ENCODE measurements at places on chromosomes 6 and 20.

DNA sequence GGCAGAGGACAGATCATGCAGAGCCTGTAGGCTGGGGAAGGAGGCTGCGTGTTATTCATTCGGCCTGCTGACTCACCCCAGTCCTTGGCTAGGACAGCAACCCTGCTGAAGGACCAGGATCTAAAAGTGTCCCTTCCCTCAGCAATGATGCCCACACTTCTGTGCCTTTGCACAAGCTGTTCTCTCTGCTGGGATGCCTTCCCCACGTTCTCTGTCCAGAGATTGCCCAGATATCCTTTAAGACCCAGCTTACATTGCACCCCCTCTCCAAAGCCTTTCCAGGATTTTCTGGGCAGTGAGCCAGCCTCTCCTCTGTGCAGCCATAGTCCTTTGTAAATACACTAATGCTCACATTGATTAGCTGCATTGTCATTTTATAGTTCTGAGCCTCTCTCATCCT, 99.3 kb upstream of the CHD6 start:
- DNase-seq = no peak

- DNase-seq = peak; percentile 95
Measured at GRCh38 chr20:31822421-31823330, 3.5 kb downstream of the MYLK2 start.

- DNase-seq = no peak
Measured at GRCh38 chr6:98716341-98716740, 118.0 kb upstream of the POU3F2 start.

DNA sequence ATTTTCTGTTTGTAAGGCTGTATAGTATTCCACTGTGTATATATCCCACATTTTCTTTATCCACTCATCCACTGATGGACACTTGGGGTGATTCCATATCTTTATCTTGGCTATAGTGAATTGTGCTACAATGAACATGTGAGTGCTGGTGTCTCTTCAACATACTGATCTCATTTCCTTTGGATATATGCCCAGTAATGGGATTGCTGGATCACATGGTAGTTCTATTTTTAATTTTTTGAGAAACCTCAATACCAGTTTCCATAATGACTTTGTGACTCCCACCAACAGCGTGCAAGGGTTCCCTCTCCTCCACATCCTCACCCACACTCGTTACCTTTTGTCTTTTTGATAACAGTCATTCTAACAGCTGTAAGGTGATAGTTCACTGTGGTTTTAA, 166.0 kb downstream of the ARHGAP18 start:
- no peak for DNase-seq

DNA sequence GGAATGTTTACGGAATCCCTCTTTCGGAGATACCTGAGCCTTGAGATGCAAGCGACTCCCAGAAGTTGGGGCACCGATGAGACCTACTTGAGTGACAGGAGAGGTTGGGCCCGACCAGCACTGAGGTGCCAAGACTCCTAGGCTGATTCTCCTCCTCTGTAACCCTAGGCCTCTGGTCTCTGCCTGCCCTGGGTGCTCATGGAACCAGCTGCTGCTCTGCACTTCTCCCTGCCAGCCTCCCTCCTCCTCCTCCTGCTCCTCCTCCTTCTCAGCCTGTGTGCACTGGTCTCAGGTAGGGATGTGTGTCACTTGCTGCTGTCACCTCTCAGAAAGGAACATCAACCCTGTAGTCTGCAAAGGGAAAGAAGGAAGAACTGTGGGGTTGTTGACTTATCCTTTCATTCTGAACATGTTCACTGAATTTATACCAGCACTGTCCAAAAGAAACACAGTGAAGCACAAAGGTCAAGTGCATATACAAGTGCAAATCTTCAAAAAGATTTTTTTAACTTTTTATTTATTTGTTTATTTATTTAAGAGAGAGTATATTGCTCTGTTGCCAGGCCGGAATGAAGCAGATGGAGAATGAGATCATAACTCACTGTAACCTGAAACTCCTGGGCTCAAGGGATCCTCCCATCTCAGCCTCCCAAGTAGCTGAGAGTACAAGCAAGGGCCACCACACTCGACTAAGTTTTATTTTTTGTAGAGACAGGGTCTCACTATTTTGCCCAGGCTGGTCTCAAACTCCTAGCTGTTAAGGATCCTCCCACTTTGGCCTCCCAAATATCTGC, 913 bp downstream of the BTN2A2 start:
- peak; percentile 61 for DNase-seq

DNA sequence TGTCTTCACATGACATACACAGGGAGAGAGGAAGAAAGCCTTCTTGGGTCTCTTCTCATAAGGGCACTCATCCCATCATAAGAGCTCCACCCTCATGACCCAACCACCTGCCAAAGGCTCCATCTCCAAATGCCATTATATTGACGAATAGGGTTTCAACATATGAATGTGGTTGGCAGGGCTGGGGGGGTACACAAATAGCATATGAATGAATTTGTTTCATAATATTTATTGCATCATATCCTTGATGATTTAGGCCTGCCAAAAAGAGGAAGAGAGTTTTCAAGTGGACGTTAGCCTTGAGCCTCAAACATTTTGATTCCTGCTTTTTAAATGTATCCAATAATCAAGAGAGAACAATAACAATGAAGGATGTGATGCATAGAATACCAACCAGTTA, 26.2 kb upstream of the OPRM1 start:
- no peak for DNase-seq

DNA sequence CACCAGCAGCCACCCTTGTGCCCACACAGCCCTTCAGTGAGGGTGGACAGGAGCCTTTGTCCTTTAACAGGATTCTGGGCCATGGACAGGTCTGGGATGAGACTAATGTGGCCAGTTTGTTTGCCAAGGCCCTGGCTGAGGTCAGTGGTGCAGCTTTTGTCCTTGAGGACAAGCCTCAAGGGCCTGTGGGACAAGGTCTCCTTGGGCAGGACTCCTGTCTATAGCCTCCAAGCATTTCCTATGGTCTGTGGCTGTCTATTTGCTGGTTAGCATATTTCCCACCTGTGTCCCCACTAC, 44.1 kb downstream of the SUN5 start:
- DNase-seq = no peak

DNA sequence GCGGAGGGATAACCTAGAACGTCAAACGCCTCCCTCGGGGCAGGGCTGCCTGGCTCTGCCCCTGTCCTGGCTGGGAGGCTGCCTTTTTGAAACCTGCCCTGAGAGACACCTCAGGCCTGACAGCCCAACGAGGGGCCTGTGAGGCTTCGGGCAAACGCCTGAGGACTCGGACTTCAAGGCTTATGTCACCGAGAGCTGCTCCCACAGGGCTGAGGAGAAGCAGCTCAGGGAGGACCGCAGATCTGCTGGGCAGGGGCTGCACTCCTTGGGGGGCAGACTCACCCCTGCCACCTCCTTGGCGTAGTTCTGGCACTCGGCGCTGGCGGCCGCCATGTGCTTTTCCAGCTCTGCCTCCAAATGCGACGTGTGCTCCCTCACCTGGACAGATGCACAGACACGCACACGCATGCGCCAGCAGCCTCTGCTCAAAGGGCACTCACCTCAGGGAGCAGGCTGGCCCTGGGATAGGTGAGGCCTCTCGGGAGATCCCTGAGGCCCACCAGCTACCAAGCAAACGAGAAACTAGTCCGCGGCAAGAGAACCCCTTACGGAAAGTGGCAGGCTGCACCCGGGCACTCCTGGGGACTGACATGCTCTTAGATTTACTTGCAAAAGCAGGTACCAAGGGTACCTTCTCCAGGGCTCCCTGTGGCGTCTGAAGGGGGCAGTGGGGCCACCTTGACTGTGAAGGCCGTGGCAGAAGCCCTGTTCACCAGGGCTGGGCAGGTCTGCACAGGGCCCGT, 49.6 kb downstream of the DSTN start:
- peak; percentile 38 for DNase-seq

- no peak for DNase-seq
Measured at GRCh38 chr6:138963531-138963930, 24.5 kb downstream of the REPS1 start.

DNA sequence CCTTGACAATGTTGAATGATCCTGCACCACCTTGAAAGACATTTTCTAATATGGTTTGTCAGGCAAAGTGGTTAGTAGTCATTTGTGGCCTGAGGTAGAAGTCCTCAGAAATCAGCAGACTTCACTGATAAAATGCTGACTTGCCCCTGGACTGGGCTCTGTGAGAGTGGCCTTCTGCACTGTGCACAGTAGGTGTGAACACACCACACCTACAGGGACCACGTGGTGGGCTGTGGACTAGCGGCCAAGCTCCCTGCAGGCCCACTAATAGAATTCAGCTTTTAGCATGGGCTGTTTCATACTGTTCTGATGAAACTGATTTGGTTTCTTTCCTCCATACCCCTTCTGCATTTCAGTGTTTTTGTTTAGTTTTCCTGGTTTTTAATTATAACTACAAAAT, 7.3 kb downstream of the BPHL start:
- no peak for DNase-seq

GRCh38 chr6:51339728-51340127, 521.1 kb downstream of the TFAP2B start:
- DNase-seq = no peak

DNA sequence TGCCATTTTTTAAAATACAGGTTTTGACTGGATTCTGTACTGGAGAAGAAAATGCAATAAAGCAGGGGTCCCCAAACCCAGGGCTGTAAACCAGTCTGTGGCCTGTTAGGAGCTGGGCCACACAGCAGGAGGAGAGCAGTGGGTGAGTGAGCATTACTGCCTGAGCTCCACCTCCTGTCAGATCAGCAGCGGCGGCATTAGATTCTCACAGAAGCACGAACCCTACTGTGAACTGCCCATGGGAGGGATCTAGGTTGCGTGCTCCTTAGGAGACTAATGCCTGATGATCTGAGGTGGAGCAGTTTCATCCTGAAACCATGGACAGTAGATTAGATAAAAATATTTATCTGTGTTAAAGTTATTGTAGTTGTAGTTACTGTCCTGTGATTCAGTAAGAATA, 21.1 kb upstream of the FBXO9 start:
- DNase-seq = no peak

GRCh38 chr6:170243386-170243785, 47.5 kb downstream of the DLL1 start:
- DNase-seq = no peak

DNA sequence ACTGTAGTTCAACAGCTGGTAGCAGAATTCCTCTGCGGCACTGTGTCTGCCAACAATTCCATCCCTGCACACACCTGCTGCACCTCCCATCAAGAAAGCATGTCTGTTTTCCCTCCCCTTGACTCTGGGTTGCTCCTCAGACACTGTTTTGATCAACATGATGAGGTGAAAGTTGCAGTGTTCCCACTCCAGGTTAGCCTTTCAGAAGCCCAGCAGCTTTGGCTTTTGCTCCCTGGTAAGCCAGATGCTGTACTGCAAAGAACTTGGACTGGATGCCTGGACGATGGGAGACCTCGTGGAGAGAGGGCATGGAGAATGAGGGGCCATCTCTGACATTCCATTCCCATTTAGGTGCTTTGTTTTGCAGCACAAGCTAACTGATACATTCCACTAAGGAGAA, 79.1 kb upstream of the MAFB start:
- no peak for DNase-seq

- DNase-seq = no peak
Measured at GRCh38 chr20:62367136-62367632, at the start of gene LAMA5. LAMA5 (minus strand) TSS chr20:62367312; CDS start chr20:62367245, 67 bp downstream.

DNA sequence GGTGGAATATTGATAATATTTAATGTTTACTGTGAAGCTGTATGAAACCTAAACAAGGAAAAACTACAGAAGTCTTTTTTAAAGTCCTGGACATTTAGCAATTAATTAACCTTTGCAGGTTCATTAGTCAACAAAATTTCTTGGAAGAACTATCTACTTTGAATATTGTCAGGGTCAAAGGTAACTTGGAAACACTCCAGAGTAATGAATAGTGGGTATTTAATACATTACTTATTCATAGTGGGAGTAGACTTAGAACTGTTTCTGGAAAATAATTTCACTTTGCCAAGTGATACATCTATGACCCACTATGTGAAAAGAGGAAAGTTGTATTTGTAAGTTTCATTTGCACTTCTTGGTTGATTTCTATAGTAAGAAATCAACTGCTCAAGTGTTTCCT, 319.1 kb downstream of the TFAP2B start:
- DNase-seq = no peak

DNA sequence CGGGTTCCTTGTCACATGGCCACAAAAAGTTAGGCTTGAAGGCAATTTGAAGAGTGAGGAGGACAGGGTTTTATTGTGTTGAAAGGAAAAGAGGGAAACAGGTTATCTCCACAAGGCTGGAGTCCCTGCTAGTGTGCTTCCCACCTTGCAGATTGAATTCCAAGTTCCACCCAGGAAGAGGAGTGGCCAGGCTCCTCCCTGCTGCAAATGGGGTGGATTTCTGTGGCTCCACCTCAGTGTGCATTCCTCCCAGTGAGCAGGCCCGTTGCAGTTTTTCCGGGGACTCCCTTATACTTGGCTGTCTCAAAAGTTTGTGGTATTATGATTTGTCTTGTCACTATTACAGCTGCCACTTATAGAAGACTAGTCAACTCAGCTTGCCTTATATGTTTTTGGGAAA, 281.8 kb upstream of the PLCB4 start:
- DNase-seq = no peak

DNA sequence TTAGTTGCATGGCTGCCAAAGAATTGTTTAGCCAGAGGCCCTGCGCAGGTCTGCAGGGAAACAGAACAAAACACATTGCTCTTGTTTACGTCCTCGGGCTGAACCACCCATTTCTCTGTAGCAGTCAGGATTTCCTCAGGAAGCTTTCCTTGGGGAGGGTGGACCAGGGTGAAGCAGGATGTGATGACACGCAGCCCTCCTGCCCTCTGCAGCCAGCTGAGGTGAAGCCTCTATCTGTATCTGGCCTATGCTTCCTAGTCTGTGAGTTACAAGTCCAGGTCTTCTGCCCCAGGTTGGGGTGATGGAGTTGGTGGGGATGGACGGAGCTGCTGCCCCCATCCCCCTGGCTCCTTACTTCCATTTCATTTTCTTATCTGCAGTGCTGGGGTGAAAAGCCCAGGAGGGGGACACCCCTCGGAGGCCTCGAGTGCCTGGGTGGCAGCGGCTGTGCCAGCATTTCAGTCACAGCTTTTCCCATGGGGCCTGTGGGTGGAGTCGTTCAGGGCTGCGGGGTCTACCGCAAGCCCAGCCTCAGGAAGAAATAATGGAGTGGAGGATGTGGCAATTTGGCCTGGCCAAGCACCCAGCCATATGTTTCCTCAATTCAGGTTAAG, 24.9 kb downstream of the SASH1 start:
- DNase-seq = no peak

DNA sequence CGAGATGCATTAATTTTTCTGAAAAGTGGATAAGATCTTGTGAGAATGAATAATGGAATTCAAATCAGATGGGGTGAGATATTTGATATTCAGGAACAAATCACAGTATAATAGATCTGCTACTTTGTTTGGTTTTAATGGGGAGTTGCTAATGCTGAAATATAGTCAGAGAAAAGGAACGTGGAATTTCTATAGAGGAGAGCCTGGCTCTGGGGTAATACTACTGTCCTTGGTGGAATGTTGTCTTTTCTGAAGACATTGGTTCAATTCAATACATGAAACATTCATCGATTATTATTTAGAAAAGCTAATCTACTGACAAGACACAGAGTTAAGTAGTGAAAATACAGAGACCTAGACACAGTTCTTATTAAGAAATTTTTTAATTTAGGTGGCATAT, 108.6 kb downstream of the ESR1 start:
- DNase-seq = no peak

GRCh38 chr6:4057036-4057435, 21.9 kb downstream of the FAM217A start:
- DNase-seq = no peak

- no peak for DNase-seq
Measured at GRCh38 chr6:53417141-53417540, 68.4 kb upstream of the ELOVL5 start.

GRCh38 chr6:108359901-108360882, 65.3 kb downstream of the AFG1L start:
- DNase-seq = no peak

- DNase-seq = no peak
Measured at GRCh38 chr20:55538261-55538908, 466.9 kb downstream of the CBLN4 start.

- no peak for DNase-seq
Measured at GRCh38 chr20:61664556-61665320, 400.9 kb downstream of the TAF4 start.

All from activated CD8-positive, alpha-beta memory T cell treated with anti-CD3 and anti-CD28 coated beads, Interleukin-2, amount 50 U/mL, for 48 hours (primary cell).